Stimulated activated CD8-positive, alpha-beta memory T cell treated with anti-CD3 and anti-CD28 coated beads, Interleukin-15, amount 100 ng/mL, for 4 hours (primary cell): ENCODE measurements at places on chromosomes 7 and 10.

DNA sequence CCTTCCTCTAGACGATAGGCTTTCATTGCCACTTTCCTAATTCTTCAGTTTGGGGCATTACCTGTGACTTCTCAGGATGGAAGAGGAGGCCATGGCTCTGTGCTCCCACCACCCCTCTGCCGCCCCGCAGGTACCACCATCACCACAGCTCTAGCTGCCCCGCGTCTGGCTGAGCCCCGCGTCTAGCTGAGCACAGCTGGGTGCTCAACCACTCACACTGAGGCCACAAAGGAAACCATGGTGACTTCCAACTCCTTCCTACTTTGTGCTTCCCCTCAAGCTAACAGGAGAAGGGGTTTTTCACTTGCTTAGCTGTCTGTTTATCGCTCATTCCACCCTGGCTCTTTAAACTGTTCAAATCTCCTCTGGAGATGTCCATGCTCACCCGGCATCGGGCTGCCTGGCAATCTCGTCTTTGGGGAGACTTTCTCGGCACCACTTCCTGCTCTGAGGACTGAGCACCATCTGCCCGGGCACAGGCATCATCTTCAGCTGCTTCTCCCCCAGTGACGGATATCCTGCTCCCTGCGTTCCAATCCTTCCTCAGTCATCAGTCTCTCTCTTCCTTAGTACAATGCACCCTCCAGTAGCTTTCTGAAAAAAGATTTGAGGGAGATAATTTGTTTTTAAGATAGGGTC lies 59.4 kb downstream of the MAD1L1 start:
- DNase-seq = no peak

DNA sequence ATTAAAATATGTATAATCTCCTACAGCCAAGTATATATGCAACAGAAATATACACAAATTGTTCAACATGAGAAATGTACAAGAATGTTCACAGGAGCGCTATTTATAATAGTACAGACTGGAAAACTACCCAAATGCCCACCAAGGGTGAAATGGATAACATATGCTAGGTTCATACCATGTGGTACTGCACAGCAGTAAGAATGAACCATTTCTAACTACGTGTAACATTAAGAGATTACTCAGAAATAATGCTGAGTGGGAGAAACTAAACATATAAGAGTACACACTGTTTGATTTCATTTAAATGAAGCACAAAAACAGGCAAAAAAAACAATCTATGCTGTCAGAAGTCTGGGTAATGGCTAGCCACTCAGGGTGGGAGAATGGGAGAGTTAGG lies 45.8 kb downstream of the RNLS start:
- no peak for DNase-seq

GRCh38 chr10:80365510-80365909 lies 8.9 kb downstream of the DYDC2 start:
- no peak for DNase-seq

DNA sequence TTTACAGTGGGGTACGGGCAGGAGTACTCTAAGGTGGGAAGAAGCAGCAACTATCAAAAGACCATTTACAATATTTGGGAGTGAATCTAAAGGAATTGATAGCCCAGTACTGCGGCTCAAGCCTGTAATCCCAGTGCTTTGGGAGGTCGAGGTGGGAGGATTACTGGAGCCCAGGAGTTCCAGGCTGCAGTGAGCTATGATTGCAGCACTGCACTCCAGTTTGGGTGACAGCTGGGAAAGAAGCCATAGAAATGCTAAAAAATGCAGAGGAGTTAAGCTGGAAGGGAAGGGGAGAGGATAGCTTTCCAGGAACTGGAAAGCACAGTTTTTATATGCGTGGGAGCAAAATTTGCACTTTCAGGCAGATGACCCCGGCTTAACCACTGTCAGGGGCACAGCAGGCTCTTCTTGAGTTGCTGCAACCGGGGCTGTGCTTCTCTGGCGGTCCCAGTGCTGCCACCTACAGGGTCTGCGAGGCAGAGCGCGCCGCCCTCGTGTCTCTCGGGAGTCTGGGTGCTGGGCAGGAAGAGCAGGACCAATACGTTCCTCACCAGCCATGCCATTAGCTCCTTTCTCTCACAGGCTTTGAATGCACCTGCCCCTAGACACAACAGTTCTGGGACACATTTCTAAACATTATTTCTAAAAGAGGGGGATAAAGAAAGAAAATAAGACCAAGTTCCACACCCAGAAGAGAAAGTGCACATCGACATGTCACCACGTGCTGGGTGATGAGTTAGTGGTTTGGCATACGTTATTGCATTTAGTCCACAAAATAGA lies 10.1 kb upstream of the BMPER start:
- DNase-seq = peak; percentile 39

- DNase-seq = no peak
These were observed 43.3 kb downstream of the FRMPD2 start for GRCh38 chr10:48231178-48231577.

DNA sequence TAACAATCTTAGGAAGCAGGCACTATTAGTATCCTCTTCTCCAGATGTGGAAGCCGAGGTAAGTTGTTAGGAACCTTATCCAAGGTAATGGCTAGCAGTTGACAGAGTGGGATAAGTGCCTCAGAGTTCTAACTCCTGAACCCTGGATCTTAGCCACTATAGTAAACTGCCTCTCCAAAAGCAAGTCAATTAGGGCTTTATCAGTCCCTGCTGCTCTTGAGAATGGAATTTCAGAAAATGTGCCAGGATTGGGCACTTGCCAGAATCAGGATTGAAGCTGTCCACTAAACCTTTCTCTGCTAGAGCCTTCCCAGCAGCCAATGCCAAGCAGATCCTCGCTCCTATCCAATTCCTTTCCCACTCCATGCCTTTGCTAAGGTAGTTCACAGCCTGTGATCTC lies 777.5 kb upstream of the POM121L12 start:
- DNase-seq = no peak

DNA sequence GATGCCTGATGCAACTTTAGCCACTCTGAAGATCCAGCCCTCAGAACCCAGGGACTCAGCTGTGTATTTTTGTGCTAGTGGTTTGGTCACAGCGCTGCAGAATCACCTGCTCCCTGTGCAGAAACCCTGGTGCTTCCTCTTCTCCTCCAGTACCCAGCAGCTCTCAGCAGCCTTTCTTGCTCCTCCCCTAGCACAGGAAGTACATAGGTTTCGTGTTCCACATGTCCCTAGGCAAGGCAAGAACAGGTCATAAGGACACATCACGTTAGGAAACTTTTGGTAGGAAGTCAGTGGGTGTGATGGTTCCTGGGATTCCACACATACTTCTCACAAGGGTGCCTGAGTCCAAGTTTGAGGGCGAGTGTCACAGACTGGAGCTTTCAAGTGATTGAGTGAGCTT lies 167.9 kb upstream of the PRSS1 start:
- DNase-seq = no peak

DNA sequence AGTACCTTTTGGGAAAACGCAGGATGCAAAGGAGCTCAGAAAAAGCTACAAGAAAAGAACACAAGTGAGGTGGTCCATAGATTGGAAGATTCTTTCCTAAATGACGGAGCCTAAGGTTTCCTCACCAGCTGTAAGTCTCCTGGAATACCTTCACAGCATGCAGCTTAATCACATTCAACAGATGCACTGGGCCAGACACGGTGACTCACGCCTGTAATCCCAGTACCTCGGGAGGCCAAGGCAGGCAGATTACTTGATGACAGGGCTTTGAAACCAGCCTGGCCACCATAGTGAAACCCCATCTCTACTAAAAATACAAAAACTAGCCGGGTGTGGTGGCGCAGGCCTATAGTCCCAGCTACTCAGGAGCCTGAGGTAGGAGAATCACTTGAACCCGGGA lies 228.7 kb downstream of the FRMD4A start:
- DNase-seq = no peak

- DNase-seq = no peak
These were observed 15.6 kb downstream of the ZRANB1 start for GRCh38 chr10:124957404-124957947.

GRCh38 chr10:114084215-114084614 lies 40.5 kb downstream of the ADRB1 start:
- DNase-seq = no peak

DNA sequence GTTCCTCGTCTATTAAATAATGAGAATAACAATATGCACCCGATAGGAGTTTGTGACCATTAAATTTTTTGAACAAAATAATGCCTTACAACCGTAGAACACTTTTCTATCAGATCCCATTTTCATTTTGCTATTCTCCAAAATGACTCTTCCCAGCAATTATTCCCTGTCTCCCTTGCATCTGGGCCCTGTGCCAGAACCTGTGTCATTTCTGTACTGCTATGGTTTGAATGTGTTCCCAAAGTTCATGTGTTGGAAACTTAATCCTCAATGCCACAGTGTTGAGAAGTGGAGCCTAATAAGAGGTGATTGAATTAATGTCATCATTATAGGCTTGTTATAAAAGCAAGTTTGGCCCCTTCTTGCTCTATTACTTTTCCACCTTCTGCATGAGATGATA lies 33.2 kb upstream of the SMNDC1 start:
- DNase-seq = no peak

DNA sequence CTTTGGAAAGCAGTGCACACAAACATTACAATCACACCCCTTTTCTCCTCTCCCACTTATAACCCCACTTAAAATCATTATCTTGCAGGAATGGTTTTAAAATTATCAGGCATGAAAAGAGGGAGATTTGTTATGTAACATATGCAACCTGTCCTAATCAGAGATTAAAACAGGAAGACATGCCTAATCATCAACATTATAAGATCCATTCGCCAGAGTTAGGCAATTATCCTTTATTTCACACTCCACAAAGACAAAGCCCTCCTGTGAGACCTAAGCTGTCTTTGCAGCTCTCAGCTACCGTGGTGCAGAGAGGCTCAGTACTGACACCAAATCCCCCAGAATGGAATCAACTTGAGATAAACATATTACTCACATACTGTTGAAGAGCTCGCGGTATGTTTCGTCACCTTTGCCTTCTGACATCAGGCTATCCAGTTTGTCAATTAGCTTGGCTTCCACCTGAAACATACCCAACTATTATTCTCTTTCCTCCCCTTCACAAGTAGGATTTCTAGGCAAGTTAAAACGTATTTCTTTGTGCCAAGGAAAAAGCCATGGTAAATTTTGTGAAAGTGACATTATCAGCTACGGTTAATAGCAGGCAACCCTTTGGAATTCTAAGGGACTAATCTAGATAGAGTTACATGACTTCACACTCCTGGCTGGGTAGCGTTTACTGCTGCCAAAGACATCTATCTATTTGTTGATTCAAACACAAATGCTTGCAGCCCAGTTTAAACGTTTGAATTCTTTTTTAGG lies 226.2 kb upstream of the IMMP2L start:
- DNase-seq = no peak

GRCh38 chr10:79260811-79261740 lies 86.2 kb upstream of the PPIF start:
- no peak for DNase-seq

- DNase-seq = no peak
These were observed 33.3 kb downstream of the ITPRIP start for GRCh38 chr10:104304927-104305326.

- no peak for DNase-seq
These were observed 377.1 kb upstream of the DPP6 start for GRCh38 chr7:153675131-153675530.

DNA sequence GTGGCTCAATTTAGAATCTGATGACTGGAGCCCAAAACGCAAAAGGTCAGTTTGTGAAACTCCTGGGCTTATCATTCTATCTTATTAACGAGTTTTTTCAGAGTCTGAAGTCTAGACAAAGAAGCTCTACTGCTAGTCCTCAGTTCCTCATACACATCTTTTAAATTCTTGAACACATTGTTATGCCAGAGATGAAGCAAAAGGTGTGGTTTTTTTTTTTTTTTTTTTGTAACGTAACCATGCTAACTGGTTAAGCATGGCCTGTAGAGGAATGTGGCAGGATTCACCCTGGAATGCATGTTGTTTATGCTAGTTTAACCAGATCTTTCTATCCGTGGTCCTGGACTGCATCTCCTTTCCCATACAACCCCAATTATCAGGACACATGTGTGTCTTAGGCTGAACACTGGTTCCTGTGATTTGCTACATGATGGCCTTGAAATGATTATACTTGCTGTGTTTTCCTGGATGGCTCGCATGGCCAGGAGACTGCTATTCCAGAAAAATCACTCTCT lies 79.3 kb upstream of the MDFIC start:
- no peak for DNase-seq

DNA sequence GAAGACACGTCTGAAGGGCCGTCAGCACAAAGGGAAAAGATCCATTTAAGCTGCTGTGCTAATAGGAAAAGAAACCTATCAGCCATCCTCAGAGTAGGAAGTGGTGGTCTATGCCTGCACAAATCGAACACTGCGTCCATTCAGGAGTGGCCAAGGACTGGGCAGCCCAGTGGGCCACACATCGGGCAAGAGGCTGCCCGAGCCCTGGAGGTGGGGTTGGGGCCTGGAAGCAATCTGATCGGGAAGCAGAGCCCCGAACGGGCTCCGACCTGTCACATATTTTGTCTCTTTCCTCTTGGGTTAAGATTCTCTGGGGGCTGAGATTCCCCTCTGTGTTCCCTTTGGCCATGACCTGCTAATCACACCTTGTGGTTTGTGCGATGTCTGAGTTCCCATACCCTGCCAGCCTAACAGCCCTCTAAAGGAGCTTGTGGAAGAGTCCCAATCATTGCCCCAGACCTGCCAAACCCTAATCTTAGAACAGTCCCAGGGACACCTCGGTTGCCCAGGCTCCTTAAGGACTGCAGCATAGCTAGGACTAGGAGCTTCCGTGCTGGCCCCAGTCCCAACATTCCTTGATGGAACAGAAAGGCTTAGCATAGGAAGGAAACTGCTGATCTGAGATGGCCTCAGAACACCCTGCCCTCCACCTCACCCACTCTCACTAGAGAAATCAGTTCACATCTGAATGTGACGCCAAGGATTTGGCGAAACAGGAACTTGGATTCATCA lies 77.9 kb upstream of the SAMD8 start:
- no peak for DNase-seq

DNA sequence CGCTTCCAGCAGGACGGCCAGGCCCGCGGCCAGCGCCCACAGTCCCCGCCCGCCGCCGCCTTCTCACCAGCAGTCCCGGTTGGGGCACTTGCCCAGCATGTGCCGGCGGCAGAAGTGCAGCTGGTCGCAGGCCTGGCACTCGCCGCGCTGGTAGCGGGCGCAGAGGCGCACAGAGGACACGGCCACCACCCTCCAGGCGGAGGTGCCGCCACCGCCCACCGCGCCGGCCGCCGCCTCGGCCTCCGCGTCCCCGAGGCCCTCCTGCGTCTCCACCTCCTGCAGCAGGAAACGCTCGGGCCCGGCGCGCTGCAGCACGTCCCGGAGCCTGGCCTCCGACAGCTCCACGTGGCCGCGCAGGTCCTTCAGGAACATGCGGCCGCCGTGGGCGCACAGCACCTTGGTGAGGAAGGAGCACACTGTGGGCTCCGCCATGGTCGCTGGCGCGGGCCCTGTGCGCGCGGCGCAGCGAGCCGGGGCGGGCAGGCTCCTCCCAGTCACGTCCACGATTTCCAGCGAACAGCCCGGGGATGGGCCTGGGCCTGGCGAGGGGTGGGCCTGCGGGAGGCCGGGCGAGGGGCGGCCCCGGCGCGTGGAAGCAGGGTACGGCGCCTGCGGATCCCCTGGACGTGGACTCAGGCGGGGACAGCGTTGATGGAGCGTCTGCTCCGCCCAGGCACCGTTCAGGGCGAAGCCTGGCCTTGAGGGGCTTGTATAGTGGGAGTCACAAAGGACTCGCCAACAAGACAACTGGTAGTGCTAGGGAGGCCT lies at the start of gene ZC3HAV1L:
Gene ZC3HAV1L (minus strand): TSS at position 457 of the 768 bp plus-strand sequence. CDS start 25 bp downstream, at position 432.
- DNase-seq = peak; percentile 21
